ENCODE measurements at places on chromosomes 7 and 10.

DNA sequence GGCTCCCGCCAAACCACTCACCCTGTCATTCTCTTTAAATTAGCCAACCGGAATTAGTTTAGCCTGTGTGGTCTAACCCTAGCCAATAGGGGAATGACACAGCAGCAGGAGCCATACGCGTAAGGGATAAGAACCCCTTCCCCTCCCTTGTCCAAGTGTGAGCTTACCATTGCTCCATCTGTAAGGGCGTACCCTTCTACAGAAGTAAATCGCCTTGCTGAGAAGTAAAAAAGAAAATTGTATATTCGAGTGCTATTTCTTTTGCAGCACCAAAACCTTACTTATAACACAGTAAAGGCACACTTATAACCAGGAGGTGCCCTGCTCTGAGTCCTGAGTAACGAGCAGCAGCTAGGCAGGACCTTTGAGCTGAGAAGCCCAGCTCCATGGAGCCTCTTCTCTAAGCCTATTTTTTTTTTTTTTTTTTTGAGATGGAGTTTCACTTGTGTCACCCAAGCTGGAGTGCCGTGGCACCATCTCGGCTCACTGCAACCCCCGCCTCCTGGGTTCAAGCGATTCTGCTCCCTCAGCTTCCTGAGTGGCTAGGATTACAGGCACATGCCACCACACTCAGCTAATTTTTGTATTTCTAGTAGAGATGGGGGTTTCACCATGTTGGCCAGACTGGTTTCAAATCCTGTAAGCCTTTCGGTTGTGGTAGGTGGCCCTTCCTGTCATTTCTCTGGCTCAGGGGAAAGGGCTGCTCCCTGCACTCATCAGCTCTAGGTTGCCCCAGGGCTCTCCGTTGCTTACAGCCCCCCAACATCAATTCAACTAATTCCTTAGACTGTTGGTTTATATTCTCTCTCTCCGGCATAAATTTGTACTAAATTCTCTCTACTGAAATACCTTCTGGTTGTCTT is 73.3 kb downstream of the NSUN6 start:
- DNase-seq = no peak
- H3K4me3 ChIP-seq = no peak overlapping the region
- H3K27ac ChIP-seq = no peak overlapping the region
- no peaks in the 10 kb centered on the region for H3K27me3 ChIP-seq

GRCh38 chr7:127393368-127394058 is 1.0 kb upstream of the ZNF800 start:
- peak overlapping the region; percentile 95 for H3K4me3 ChIP-seq
- peak overlapping the region; percentile 99 for H3K27ac ChIP-seq
- no peak for DNase-seq
- no peaks in the 10 kb centered on the region for H3K27me3 ChIP-seq

DNA sequence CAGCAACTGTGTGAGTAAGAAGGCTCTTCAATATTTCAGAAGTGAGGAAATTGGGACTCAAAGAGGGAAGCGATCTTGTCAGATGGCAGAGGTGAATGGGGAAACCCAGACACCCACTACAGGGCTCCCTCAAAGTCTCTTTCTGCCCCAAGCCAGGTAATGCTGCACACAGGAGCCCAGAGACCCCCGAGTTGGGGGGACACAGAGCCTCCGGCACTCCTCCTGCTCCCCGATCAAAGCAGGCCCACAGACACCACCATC is 139.4 kb downstream of the TNS3 start:
- no peak overlapping the region for H3K4me3 ChIP-seq
- H3K36me3 ChIP-seq = no peaks in the 10 kb centered on the region
- no peaks in the 10 kb centered on the region for H3K4me1 ChIP-seq
- no peaks in the 10 kb centered on the region for H3K27me3 ChIP-seq
- DNase-seq = no peak
- no peak overlapping the region for H3K27ac ChIP-seq

DNA sequence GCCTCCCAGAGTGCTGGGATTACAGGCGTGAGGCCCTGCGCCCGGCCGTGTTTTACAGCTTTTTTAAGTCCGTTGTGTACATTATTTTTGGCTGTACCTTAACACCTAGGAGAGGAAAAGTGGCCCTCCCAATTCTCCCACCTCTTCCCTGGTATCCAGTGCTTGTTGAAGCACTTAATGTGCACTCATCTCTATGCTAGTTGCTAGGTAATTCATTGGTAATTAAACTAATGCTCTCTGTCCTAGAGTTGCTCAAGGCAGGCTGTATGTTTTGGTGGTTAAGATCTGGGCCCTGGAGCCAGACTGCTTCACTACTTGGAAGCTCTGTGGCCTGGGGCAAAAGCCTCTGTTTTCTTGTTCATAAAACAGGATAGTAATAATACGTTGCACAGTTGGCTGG is 19.6 kb downstream of the AVPI1 start:
- DNase-seq = no peak
- no peak overlapping the region for H3K27ac ChIP-seq
- H3K36me3 ChIP-seq = peaks cover 12% of the 10 kb centered on the region
- H3K4me3 ChIP-seq = no peak overlapping the region
- H3K27me3 ChIP-seq = no peaks in the 10 kb centered on the region

DNA sequence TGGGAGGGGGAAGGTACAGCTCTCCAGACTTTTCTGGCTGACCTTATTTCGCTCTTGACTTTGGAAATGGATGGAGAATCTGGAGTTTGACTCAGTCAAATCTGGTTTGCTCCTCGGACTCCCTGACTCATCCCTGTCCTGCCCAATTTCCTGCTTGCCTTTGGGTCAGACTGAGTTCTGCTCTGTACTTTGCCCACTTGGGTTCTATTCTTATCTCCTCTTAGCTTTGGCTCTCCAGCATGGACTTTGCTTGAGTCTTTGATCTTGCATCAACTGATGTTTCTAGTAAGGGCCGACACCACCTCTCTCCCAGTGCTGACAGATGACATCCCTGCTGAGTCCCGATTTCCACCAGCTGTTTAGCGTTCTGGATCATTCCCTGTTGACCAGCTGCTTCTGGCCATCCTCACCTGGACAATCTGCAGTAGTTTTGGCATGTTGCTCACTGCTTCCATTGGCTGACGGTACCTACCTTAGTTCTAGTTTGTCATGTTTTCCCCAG is 335.3 kb downstream of the SUGCT start:
- no peaks in the 10 kb centered on the region for H3K4me1 ChIP-seq
- no peak overlapping the region for H3K4me3 ChIP-seq
- DNase-seq = no peak

- no peaks in the 10 kb centered on the region for H3K27me3 ChIP-seq
- no peak for DNase-seq
- H3K4me3 ChIP-seq = no peak overlapping the region
- H3K36me3 ChIP-seq = no peaks in the 10 kb centered on the region
- H3K4me1 ChIP-seq = no peaks in the 10 kb centered on the region
These were observed 431.2 kb upstream of the C7orf33 start for GRCh38 chr7:148159331-148159730.

GRCh38 chr7:121000081-121000983 is 11.8 kb downstream of the CPED1 start:
- H3K27me3 ChIP-seq = no peaks in the 10 kb centered on the region
- H3K27ac ChIP-seq = peak overlapping the region; percentile 62
- DNase-seq = no peak
- H3K36me3 ChIP-seq = no peaks in the 10 kb centered on the region
- peaks cover 15% of the 10 kb centered on the region for H3K4me1 ChIP-seq

DNA sequence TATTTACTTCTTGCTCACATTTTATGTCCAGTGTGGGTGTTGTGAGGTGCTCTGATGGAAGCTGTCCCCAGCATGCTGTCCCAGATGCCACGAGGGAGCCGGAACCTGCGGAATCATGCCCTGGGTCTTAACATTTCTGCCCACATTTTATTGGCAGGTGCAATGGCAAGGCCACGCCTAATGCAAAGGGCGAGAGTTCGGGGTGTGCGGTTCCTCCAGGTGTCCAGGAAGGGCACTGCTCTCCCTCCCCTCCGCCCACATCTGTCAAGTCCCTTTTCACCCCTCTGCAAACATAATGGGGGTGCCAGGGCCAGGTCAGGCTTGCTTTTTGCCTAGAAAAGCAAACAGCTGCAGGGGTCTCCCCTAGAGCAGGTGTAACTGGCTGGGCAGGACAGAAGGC is 16.4 kb downstream of the PDAP1 start:
- H3K4me1 ChIP-seq = peaks cover 15% of the 10 kb centered on the region
- H3K27me3 ChIP-seq = no peaks in the 10 kb centered on the region
- no peak for DNase-seq
- H3K36me3 ChIP-seq = peaks cover 73% of the 10 kb centered on the region
- H3K4me3 ChIP-seq = no peak overlapping the region

GRCh38 chr10:35079763-35080162 is 10.4 kb downstream of the CUL2 start:
- peaks cover 4% of the 10 kb centered on the region for H3K36me3 ChIP-seq
- H3K27me3 ChIP-seq = no peaks in the 10 kb centered on the region
- no peak overlapping the region for H3K27ac ChIP-seq
- no peak overlapping the region for H3K4me3 ChIP-seq
- H3K4me1 ChIP-seq = no peaks in the 10 kb centered on the region
- DNase-seq = no peak

GRCh38 chr10:86410542-86411124 is 44.0 kb upstream of the GRID1 start:
- no peak overlapping the region for H3K27ac ChIP-seq
- no peaks in the 10 kb centered on the region for H3K36me3 ChIP-seq
- H3K27me3 ChIP-seq = no peaks in the 10 kb centered on the region

- H3K4me3 ChIP-seq = no peak overlapping the region
- H3K27me3 ChIP-seq = no peaks in the 10 kb centered on the region
- no peak overlapping the region for H3K27ac ChIP-seq
- no peak for DNase-seq
These were observed 431.6 kb upstream of the NFE2L3 start for GRCh38 chr7:25720427-25720826.

DNA sequence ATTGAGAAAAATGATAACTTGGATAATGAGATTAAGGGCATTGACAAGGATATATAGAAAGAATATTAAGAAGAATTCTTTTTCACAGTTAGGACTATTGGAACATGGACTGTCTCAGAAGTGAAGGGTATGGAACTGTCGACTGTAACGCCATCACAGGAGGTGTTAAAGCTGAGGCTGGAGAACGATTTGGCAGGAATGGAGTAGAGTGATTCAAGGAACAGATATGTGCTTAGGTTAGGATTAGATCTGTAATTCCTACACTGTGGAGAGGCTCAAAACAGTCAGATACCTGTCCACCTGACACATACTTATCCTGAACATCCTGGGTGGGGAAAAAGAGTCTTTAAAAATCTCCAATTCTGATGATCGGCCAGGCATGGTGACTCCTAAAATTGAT is 30.9 kb downstream of the RHOBTB1 start:
- H3K4me1 ChIP-seq = no peaks in the 10 kb centered on the region
- DNase-seq = no peak
- no peaks in the 10 kb centered on the region for H3K27me3 ChIP-seq
- no peaks in the 10 kb centered on the region for H3K36me3 ChIP-seq

Measured in CD8-positive, alpha-beta memory T cell (primary cell).